ENCODE measurements at places on chromosomes 16 and 17.

- no peak for DNase-seq
These were observed 1276.1 kb upstream of the CDH8 start for GRCh38 chr16:63312346-63312745.

- DNase-seq = no peak
These were observed 604.7 kb upstream of the SOX9 start for GRCh38 chr17:71516149-71516548.

- DNase-seq = no peak
These were observed 34.5 kb downstream of the HS3ST2 start for GRCh38 chr16:22848451-22848850.

DNA sequence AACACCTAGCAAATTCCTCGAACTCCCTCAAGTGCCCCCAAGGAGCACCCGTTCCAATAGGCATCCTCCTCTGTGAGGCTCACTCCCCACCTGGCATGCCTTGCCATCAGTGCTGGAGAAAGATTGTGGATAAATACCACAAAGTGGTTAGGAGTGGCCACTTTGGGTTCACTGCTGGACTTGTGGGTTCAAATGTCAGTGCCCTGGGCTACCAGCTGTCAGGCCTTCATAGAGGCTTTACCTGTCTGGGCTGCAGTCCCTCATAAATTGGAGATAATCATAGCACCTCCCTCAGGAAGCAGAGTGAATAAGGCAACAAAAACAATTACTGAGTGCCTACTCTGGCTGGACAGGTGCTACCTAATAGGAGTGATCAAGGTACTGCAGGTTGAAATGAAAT lies 1.5 kb upstream of the SYT17 start:
- DNase-seq = no peak

DNA sequence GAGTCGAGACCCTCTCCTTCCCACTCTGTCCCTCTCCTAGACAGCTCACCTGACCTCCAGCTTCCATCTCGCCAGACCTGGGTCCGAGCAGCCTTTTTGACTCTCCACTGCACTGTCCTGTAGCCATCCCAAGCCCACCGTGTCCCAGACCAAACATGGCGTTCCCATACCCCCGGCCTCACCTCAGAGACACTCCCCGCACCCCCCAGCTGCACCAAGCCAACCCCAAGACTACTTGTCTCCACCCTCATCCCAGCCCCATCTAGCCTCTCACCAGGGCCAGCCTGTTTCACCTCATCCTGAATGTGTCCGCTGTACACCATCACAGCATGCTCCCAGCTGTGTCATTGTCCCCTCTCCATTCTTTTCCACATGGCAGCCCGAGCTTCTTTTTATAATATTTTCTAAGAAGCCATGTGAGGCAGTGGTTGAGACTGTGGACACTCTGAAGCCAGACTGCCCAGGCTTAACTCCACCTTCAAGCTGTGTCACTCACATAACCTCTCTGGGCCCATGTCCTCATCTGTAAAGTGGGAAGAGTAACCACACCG lies 1.5 kb downstream of the MYO15A start:
- DNase-seq = no peak

GRCh38 chr16:5064915-5065314 lies 841 bp downstream of the C16orf89 start:
- DNase-seq = no peak

- DNase-seq = no peak
These were observed 16.7 kb downstream of the SLC26A11 start for GRCh38 chr17:80236911-80237310.

GRCh38 chr17:40417258-40417608 lies 463 bp downstream of the TOP2A start:
- DNase-seq = no peak

All from astrocyte of the cerebellum (primary cell).